ENCODE measurements at places on chromosomes 1 and 21. TPM values are rescaled to one million over a fixed set of nuclear protein-coding genes. Genes with fewer than 3 reads are reported as not detected.

GRCh38 chr21:41640748-41641509, 125.9 kb downstream of the RIPK4 start:
- DNase-seq = no peak

DNA sequence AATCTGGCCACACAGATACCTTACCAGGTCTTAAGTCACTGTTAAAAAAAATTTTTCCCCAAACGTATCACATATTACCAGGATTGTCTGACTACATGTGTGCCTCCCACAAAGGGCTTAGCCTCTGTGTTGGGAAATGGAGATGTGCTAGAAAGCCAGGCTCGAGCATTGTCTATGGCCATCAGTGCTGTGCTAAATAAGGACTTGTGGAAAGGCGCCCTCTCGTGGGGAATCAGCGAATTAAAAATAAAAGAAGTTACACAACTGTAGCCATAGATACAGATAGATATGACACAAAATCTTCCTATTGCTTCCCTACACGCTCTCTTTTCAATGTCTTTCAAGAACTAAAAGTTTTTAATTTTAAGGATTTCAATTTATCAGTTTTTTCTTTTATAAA, 47.5 kb upstream of the CRNN start:
- peak; percentile 48 for DNase-seq

DNA sequence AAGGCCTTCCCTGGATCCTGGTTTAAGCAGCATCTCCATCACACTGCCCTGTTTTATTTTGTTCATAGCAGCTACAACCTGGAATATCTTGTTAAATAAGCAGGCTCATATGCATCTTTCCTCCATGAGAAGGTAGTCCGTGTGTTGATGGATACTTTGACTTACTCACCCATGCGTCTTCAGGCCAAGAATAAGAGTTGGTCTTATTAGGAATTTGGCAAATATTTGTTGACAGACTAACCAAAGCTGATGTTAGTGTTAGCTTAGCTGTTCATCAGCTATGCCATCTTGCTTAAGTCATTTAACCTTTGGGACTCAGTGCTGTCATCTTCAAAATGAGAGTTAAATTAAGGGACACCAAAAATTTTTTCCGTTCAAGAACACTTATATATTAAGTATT, 59.2 kb downstream of the SASS6 start:
- no peak for DNase-seq

- DNase-seq = no peak
Measured at GRCh38 chr1:53073287-53073686, 11.3 kb downstream of the PODN start.

DNA sequence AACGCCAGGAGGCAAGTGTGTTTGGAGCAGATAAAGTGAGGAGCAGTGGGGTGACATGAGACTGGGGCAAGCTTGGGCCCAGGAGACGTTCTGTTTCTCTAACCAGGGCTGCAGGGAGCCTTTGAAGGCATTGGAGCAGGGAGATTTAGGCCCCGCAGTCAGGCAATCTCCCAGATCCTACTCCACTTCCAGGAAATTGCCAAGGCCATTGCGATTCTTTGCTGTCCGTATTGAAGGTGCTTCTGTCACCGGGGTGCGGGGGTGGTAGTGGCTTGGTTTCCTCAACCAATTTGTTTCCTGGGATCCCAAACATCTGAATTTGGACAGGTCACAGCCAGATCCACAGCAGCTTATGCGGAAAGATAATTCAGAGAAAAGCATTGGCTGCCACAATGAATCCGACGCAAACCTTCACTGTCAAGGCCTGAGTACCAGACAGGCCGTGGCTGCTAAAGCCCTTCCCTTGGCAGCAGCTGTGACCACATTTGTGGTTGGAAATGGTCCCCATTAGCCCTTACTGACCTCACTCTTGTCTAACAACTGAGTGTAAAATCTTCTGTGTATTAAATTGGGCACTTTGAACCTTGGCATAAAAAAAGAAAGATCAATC, 385.6 kb downstream of the PTPRU start:
- no peak for DNase-seq

- peak; percentile 73 for DNase-seq
Measured at GRCh38 chr1:21659099-21659923, 9.8 kb downstream of the RAP1GAP start.

GRCh38 chr1:64280001-64280400, 76.6 kb downstream of the UBE2U start:
- no peak for DNase-seq

DNA sequence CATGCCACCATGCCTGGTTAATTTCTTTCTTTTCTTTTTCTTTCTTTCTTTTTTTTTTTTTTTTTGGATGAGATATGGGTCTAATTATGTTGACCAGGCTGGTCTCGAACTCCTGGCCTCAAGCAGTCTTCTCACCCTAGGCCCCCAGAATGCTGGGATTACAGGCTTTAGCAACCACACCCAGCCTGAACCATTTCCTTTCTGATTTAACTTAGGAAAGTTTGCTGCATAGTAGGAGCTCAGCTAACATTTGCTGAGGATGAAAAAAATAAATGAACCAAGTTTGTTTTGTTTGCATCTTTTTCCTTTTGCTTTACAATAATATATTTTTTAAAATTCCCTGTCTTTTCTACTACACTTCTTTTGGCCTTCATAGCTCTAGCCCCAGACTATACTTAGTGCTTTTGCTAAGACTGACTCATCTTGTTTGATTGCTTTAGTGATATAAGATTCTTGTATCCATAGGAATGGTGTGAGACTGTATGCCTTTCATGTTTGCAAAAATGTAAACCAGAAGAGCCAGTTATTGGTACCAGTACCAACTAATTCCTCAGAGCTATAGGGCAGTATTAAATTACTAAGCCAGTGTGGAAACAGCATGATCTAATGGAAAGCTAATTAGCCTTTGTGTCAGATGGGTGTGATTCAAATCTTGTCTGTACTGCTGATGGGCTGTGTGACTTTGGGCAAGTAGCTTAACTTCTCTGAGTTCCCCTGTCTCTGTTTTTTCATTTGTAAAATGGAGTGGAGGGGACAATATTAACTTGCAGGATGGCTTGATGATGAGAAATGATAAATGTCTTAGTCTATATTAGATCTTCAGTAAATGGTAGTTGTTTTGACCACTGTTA, 66.9 kb downstream of the NFIA start:
- no peak for DNase-seq

DNA sequence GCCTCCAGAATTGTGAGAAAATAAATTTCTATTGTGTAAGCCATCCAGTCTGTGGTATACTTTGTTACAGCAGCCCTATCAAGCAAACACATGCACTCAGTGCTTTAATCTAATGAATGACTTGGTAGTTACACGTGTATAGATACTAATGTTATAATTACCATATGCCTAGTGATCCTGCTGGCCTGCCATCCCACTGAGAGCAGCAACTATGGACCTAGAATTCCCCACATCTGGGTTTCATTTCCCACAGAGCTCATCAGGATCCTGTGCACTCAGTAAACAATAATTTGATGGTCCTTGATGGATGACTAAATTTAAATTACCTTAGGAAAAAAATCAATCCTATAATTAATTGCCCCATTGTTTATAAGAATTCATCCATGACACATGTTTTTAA, 86.5 kb upstream of the RGS1 start:
- no peak for DNase-seq

- peak; percentile 16 for DNase-seq
Measured at GRCh38 chr1:109193653-109194590, 19.8 kb upstream of the SARS1 start.

The GCLM gene
- 6.8 TPM for total RNA-seq

The ZSWIM5 gene
- 1.0 TPM for total RNA-seq

The NHLH1 gene
- total RNA-seq = not detected

The LRRC71 gene
- total RNA-seq = not detected

The FAM229A gene
- 29.9 TPM for total RNA-seq

The SLC9C2 gene
- total RNA-seq = not detected

The SLC26A9 gene
- not detected for total RNA-seq

Data from CD8-positive, alpha-beta T cell (primary cell).